ENCODE measurements at places on chromosomes 5 and 9.

GRCh38 chr9:2354216-2354615 lies 267.4 kb upstream of the VLDLR start:
- no peak for DNase-seq

DNA sequence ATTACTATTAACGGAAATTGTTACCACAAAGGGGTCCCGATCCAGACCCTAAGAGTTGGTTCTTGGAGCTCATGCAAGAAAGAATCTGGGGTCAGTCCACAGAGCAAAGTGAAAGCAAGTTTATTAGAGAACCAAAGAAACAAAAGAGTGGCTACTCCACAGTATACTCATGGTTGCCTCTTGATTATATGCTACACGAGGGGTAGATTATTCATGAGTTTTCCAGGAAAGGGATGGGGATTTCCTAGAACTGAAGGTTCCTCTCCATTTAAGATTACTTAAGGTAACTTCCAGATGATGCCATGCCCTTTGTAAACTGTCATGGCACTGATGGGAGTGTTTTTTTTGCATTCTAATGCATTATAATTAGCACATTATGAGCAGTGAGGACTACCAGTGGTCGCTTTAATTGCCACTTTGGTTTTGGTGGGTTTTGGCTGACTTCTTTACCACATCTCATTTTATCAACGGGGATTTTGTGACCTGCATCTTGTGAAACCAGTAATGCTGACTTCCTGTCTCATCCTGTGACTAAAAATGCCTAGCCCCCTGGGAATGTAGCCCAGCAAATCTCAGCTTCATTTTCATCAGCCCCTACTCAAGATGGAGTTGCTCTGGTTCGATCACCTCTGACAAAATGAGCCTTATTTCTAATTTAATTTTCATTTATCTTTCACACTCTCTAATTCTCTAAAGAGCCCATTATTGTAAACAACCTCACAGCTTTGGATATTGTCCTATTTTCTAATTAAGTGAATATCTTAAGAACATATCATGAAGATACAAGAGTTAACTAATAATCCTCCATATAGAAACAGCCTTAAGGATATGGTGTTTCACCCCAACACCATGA lies 336.3 kb downstream of the RASEF start:
- no peak for DNase-seq

GRCh38 chr5:168654211-168654721 lies 75.1 kb upstream of the PANK3 start:
- DNase-seq: no peak

GRCh38 chr5:134574521-134574920 lies 49.1 kb downstream of the JADE2 start:
- DNase-seq: no peak

- DNase-seq: no peak
Observed at GRCh38 chr9:22238809-22239684, 207.6 kb upstream of the DMRTA1 start.

GRCh38 chr9:134291452-134291881 lies 34.8 kb upstream of the RXRA start:
- DNase-seq: no peak

GRCh38 chr5:134022333-134022732 lies 17.6 kb upstream of the VDAC1 start:
- no peak for DNase-seq

DNA sequence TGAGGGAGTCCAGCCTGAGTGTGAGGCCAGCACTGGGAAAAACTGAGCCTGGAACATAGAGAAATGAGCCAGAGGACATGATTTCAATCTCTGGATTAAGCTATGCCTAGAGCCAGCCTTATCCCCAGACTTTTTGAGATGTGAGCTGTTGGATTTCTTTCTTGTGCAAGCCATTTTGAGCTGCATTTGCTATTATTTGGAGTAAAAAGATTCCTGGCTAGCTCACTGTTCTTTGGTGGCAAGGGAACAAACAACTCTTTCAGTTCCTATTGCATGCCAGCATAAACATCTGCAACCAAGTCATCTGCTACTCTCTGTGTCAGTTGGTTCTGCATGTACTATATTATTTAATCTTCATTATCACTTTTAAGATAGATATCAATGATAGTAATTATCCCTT lies 70.1 kb upstream of the MAN2A1 start:
- no peak for DNase-seq

DNA sequence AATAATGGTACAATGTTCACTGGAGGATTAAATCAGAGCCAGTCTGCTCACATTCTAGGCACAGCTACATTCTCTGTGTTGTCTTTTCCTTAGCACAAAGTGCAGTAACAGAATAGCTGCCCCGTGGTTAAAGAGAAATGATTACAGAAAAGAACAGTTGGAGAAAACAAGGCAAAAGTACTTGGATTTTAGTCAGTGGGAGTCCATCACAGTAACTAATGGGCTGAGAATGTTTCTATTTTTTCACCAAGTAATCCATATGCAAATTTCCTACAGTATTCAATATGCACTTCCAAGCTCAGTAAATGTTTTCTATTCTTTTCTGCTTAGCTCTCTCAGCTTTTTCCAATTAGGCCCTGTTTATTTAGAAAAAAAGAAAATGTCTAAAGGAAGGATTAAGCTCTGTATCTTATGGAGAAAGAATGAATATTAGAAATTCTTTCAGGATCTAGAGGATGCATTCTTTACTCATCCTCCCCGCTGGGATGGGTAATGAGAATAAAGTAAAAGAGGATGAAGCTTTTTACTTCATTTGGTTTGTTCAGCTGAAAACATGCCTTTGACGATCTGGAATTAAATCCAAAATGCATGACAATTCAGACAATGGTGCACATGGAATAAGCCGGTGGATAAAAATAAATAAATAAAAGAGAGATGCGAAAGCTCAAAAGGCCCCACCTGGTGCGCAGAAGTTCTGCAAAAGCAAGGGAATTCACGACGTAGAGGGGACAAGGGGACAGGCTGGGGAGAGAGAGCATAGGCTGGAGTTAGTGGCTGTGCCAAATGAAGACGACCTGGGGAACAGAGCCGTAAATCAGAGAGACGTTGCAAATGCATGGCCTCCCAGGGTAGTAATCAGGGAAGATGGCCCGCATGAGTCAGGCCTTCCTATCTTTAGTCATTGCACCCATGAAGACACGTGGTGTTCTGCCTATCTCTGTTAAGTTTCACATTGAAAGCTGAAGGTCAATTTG lies 345.2 kb downstream of the GLIS3 start:
- no peak for DNase-seq

DNA sequence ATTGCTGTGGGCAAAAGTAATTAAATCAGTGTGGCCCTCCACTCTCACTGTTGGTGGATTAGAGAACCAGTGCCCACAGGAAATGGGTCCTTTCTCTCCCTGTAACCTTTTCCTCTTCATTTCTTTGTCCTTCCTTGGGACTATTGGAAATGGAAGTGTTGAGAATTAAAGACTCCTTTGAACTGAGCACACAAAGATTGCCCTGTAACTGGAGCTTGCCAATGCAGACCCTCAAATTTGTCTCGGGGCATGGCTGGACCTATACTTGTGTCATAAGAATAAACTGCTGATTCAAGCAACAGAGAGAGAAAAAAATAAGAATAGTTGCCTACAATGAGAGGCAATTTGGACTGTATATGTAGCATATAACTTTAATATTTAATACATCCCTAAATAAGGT lies 13.7 kb downstream of the KCNV2 start:
- no peak for DNase-seq

DNA sequence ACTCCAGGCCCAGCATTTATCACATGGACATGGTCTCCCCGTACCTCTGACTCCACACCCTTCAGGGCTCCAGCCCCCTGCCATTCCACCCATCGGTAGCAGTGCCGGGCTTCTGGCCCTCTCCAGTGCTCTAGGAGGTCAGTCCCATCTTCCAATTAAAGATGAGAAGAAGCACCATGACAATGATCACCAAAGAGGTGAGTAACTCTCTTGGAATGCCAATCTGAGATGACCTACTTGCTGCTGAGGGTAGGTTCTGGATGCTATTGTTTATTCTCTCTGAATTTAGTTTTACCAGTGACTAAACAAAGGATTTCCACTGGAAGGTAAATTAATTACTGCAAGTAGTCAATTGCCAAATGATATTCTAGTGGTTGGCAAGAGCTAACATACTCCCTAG lies 80.8 kb downstream of the TLE4 start:
- DNase-seq: no peak

DNA sequence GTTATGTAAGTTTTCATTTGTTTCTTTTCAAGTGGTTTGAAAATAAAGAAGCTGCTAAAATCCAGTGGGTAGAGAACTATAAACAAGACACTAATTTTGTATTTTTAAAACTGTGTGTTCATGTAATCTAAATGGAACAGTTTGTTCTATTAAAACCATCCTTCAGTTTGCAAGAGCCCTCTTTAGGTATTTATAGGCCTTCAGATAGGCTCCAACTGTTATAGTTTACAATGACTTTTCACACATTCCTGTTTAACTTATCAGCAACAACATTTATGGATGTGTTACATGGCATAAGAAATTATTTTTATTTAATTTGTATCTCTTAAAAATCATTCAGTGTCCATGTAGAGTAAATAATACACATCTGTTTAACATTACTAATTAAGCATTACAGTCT lies 126.7 kb upstream of the SLCO6A1 start:
- DNase-seq: no peak

DNA sequence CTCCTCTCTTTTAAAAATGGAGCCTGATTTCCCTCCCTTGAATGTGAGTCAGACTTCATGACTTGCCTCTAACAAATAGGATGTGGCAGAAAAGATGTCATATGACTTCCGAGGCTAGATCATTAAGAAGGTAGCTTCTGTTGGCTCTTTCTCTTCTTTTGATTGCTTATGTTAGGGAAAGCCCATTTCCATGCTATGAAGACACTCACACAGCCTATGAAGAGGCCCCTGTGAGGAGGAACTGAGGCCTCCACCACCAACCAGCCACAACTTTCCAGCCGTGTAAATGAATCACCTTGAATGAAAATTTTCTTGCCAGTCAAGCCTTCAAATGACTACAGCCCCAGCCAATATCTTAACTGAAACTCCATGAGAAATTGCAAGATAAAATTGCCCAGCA lies 413.4 kb downstream of the TMEM38B start:
- DNase-seq: no peak

DNA sequence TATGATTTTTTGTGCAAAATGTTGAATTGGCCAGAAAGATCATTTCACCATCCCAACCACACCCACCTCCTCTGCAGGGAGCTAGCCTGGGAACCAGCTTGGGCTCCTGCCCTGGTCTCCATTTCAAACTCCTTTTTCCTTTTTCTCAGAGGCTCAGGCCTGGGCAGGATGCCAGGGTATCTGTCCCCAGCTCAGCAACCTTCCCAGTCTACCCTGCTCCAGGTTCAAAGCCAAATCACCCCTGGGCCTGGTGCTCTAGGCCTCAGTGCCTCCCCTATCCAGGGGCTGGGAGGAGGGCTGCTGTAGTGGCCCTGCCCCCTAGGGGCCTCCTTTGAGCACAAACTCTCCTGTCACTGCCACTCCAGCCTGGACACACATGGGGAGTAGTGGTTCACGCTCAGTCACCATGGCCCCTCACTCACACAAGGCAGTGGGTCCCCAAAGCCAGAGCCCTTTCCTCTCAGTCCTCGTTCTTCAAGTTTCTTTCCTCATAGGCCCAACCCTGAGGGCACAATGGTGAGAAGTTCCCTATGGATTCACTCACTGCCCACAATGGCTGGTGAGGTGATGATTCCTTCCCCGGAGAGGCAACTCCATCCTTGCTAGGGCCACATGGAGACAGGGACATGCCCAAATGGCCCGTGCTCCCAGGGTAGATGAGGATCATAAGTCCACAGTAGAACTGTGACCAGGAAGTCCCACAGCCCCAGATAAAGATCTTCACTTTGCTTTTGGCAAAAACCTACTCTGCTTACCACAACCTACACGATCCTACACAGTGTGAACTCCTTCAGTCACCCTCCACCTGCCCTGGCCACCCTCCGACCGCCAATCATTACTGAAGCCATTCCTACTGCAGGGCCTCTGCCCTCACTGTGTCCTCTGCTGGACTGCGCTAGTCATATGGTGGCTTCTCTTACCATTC lies 1.6 kb upstream of the ST6GALNAC4 start:
- DNase-seq: peak; percentile 28

- no peak for DNase-seq
Observed at GRCh38 chr5:154608531-154609011, 130.5 kb upstream of the HAND1 start.

DNA sequence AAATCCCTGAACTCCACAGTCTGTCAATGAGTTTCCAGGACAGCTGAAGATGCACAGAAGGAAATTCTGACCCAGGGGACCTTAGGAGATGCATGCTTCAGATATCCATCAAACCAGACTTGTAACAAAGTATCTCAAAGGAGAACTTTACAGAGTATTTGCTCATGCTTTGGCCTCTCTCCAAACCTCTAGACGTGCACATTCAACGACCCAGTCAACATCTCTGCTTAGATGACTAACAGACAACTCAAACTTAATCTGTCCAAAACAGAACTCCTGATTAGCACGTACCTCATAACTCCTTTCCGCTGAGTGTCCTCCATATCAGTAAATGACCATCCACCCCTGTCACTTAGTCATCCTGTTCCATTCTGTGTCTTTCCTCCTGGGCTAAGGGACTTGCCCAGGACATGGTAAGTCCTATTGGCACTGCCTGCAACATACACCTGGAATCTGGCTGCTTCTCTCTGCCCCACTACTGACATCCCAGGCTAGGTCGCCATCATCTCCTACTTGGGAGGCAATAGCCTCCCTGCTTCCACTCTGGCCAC lies 107.4 kb downstream of the LMNB1 start:
- DNase-seq: no peak

- no peak for DNase-seq
Observed at GRCh38 chr5:42680046-42680445, 76.6 kb upstream of the CCDC152 start.

DNA sequence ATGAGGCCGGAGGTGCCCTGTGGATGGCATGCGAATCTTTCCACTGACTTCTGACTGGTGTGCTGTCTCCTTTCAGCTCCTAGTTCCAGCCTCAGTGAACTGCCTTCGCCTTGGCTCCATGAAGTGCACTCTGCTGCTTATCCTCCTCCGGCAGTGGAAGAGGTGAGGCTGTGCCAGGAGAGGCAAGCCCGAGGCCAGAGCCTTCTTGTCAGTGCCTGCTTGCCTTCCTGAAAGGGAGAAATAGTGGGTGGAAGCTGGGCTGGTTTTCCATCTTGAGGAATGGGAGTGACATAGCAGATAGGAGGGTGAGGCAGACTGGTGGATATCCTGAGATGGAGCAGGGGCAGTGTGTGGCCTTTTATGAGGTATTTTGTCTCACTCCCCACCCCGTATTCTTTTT lies 29.7 kb downstream of the SH3GLB2 start:
- DNase-seq: no peak

- no peak for DNase-seq
Observed at GRCh38 chr9:83154087-83154736, 91.3 kb upstream of the RASEF start.

DNA sequence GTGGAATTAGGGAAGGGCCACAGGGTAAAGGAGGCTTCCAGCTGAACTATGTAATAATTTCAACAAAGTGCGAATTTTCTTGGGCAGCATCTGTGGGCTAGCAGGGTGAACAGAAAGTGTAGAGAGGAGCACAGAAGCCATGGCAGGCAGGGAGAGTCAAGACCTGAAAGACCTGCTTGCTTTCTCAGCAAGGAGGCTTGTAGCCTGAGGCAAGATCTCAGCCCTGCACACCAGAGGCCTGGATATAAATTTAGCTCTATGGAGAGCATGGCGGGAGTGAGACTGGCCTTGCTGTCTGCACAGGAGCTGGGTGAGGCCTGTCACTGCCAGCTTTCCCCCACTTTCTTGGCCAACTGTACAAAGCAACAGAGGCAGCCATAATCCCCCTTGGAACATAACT lies 32.1 kb upstream of the SH3TC2 start:
- DNase-seq: no peak

GRCh38 chr5:108625654-108626053 lies 122.0 kb upstream of the FER start:
- no peak for DNase-seq

Measured in transverse colon (tissue), 4 donors.